ENCODE measurements at places on chromosomes 2 and 18.
A peak's percentile ranks its signal among the peaks of the same experiment; 100 is the strongest.

DNA sequence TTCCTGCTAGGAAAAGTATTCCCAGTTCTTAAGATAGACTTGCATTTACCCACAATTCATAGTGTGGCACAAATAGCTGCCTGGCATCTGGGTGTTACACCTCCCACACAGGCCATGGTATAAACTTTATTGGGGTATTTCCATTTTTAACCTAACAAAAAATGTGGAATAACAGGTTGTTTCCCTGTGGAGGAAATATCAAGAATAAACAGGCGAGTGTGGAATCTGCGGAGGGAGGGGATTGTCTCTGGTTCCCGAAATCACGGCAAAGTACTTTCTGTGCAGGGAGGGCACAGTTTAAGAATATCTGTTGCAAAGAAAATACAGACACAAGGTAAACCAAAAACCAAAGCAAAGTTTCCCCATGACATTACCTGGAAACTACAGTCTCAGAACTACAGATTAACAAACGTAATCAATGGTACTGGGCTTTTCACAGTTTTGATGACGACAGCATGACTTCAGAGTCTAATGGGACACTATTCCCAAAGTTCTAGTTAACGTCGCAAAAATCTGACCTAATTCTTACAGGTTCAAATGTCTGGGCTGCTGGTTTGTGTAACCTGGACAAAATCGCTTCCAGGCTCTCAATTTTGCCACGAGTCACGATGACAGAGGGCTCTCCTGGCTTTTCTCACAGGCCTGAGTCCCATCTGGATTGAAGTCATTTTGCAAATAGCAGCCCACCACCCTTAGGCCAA is 1.4 kb downstream of the STARD7 start:
- DNase-seq: no peak

GRCh38 chr18:65477455-65477854 is 273.4 kb upstream of the CDH7 start:
- DNase-seq: no peak

GRCh38 chr2:71678874-71679273 is 225.5 kb downstream of the DYSF start:
- DNase-seq: no peak

- no peak for DNase-seq
These were observed 786.4 kb downstream of the RNF144A start for GRCh38 chr2:7703543-7704144.

DNA sequence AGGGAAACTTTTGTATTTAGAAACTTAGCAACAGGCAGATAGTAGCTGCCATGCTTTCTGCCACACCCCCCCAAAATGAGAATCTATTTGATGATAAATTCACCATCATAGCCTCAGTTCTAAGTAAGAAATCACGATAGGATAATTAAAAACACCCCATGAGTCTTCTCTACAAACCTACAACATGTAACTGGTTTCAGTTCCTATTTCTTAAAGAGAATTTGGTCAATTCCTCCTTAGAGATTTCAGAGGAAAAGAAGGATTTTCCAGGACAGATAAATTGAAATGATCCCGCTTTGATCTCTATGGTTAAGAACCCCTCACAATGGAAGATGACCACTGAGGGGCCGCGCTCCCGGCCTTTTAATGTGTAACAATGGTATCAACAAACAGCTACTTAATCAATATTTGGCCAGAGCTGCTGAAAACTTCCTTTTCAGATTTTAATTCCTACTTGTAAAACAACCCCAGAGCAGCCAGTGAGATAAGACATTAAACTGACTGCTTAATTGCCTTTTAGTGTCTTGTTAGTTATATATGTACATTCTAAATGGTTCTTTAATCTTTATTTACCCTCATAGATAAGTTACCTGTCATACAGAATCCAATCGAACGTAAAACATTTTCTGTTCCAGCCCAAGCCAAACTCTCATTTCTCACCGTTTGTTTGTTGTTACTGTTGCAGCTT is 10.1 kb downstream of the PAX3 start:
- DNase-seq: no peak

DNA sequence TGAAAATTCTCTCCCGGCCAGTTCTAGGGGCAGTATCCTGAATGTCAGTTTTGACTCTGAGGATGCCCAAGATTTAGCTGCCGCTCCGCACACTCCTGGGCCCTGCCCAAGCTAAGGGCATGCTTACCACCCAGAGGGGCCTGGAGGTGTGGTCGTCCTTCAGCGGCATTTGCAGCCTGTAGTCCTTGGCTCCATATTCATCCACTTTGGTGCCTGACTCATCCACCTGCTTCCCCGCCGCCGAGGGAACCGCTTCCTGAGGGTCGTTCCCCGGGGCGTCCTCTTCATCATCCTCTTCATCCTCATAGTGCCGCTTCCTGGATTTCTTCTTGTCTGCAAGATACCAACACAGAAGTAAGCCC is 577 bp downstream of the ERCC3 start:
- DNase-seq: no peak

DNA sequence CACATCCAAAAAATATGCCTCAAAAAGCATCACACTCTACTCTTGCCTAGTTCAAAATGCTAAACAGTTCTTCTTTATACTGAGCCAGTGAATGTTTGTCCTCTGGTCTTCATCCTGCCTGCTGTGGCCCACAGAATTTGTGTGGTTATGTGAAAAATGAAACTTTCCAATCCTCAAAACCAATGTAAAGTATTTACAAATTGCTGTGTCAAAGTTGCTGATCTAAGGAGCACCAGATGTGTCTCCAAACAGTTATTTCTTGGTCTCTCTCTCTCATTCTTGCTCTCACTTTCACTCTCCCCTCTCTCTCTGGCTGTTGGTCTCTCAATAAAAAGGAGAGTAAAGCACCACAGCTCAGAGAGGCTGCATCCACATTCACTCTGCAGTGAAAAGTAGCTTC is 23.0 kb downstream of the EPHA4 start:
- no peak for DNase-seq

GRCh38 chr2:96359310-96359709 is 23.7 kb downstream of the NCAPH start:
- DNase-seq: peak; percentile 58

DNA sequence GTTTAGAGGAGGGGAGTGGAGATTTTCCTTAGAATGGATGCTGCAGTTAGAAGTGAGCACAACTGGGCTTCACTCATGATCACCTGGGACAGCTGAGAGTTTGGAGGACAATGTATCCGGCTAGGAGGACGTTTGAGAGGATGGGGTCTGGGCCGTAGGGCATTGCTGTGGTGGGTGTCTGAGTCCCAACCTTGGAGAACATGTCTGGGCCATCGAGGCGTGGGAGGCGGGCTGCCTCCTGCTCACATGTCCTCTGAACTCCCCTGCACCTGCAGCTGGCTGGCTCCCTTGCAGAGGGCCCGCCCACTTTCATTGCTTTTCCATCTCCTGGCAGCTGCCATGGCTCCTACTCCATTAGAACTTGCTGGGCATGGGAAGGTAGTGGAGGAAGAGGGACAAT is 203.0 kb upstream of the PXDN start:
- no peak for DNase-seq

GRCh38 chr2:69034845-69035244 is 21.9 kb downstream of the ANTXR1 start:
- DNase-seq: no peak

DNA sequence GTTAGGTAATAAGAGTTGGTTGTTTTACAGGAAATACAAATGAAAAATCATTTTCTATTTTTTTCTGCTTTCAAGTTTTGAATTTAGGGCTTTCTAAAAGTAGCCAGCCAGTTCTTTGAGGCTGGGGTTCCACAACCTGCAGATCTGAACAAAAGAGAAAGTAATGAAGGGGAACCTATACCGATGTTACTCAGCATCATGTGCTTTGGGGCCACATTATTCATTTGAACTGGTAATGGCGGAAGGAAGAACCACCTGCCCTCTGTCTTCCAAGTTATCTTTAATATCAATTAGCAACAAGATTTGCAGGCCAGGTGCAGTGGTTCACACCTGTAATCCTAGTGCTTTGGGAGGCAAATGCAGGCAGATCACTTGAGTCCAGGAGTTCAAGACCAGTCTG is 12.9 kb upstream of the MRO start:
- no peak for DNase-seq

GRCh38 chr2:61750624-61751023 is 103.2 kb downstream of the FAM161A start:
- no peak for DNase-seq

DNA sequence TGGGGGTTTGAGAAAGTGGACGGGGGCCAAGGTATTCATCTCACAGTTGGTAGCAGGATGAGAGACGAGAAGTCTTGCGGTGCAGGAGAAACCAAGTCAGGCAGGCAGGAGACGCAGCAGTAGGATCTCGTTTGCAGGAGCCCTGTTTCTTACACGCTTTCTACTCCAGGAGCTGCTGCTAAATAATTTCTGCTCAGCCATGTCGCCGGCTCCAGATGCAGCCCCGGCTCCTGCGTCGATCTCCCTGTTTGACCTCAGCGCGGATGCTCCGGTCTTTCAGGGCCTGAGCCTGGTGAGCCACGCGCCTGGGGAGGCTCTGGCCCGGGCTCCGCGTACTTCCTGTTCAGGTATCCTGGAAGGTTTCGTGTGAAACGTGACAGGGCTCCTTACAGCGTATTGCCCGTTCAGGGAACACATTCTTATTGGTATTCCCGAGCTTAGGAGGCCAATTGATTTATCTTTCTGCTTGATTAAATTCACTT is 494 bp downstream of the ANKZF1 start:
- no peak for DNase-seq

GRCh38 chr18:79385708-79386341 is 9.9 kb upstream of the NFATC1 start:
- DNase-seq: no peak

DNA sequence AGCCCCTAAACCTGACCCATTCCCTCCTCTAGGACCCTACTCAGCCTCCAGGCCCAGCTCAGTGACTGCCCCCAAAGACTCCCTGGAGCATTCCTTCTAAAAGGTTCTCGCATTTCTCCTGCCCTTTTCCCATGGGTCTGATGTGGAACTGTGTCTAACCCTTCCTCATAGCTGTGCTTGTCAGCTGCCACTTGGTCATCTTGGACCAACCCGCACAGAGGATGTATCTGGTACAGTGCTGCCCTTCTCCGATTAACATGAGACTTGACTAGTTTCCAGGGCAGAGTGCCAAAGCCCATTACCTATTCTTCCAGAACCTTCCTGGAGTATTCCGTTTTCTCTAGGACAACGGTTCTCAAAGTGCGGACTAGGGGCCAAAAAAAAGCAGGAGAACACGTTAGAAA is 518 bp upstream of the NFU1 start:
- peak; percentile 55 for DNase-seq
